ENCODE measurements at places on chromosomes 1 and 21. TPM values are rescaled to one million over a fixed set of nuclear protein-coding genes. Genes with fewer than 3 reads are reported as not detected.

The CFAP298 gene
- total RNA-seq = 22.8 TPM

DNA sequence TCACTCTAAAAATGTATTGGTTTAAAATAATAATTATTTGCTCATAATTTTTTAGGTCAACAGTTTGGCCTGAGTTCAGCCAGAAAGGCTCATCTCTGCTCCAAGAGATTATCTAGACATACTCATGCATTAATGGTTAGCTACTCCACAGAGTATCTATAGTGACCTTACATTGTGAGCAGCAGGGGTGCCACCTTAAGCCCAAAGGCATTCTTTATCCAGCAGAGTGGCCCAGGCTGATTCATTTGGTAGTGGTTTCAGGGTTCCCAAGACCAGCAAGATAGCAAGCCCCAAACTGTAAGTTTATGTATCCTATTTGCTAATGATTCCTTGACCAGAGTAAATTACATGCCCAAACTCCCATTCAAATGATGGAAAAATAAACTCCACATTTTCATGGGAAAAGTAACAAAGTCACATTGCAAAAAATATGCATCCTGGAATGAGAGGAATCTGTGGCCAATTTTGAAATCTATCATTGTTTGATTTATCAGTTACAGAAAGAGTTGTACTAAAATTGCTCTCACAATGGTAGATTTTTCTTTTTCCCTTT, 182.6 kb upstream of the KCNK2 start:
- no peak for DNase-seq

DNA sequence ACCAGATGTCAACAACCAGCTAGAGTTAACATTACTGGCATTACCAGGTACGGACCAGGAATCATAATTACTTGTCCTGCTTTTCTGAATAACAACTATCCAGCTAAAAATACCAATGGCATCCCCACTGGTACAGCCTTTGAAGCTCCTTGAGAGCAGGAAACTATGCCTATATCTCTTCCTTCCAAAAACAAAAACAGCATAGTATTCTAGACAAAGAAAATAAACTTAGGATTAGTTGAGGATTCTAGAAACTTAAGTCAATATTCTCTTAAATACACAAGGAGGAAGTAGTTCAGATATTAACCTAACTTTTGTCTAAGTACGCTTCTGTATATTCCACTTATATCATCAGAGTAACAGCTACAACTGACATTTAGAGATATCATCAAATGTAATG, 3.0 kb downstream of the FUBP1 start:
- no peak for DNase-seq

DNA sequence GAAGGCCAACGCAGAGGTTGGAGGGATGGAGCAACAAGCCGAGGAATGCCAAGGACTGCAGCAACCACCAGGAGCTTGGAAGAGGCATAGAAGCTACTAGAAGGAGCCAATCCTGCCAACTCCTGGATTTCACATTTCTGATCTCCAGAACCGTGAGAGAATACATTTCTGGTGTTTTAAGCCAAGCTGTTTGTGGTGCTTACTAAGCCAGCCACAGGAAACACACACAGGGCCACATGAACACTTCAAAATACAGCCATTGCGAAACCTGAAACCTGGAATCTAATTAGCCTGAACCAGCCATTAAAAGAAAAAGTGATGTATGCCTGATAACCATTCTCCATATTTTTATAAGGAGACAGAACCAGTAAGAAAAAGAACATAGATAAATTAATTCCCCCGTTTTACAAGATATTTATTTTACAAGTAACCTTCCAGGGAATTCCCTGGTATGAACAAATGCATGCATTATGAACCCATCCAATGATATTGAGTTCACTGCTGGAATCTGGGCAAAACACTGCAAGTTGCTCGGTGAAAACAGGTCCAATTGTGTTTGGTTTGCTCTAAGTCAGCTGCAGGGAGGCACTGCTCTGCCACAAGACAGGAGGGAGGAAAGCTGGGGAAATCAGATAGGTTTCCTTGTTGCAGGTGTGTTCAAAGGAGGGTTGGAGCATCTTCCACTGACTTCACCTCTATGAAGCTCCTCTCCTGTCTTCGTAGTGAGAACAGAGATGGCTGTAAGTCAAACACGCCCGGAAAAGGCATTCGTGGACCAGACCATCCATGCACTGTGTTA, 70.2 kb downstream of the ETS2 start:
- no peak for DNase-seq

DNA sequence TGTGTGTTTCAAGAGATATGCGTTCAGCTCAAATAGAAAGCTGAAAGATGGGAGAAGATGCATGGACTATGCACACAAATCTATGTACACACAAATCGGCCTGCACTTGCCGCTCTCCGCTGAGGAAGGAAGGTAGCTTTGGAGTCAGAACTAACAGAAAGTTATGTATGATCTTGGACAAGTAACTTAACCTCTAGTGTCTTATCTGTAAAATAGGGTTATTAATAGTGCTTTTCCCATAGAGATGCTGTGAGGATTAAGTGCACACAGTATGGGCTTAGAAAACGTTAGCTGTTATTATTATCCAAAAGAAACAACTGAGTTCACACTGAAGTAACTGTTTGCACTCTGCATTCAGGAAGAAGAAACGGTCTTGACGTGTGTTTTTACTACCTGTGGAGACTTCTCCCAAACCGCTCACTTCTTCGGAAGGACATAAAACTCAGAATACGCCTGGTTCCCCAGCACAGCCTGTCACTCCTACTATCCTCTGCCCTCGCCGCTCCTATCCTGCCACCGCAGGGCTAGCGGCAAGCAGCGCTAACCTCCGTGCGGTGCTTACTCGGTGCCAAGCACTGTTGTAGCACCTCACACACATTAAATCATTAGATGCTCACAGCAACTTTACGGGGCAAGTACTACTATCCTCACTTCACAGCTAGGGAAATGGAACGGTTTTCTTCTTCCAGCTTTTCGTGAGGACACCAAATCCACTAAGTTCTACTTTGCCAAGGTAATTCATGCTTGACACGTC, 1.3 kb downstream of the TGFBR3 start:
- no peak for DNase-seq

DNA sequence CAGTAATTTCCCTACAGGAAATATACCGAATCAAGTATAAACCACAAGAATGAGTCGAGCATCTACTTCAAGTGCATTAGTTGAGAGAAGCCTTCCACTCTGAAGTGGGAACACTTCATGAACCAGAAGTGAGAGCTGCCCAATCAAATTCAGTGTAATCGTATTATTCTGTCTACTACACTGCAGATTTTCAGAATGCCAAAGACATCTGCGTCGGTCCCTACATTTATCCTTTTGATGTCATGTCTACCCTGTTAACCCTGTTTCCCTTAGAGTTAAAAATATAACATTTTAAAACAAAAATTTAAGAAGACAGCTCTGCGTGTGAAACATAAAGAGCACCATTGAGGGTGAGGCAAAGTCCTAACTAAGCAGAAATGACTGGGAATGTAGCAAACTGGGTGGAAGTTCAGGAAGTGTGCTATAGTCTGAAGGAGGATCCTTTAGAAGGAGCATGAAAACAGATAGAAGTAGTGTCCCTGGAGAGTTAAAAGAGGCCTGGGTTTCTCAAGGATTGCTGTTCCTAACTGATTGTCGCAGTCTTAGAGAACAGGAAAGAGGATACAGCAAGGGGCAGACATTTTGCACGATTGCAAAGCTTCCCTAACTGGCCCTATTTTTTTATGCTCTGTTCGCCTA, 291.2 kb downstream of the PTPRC start:
- no peak for DNase-seq

DNA sequence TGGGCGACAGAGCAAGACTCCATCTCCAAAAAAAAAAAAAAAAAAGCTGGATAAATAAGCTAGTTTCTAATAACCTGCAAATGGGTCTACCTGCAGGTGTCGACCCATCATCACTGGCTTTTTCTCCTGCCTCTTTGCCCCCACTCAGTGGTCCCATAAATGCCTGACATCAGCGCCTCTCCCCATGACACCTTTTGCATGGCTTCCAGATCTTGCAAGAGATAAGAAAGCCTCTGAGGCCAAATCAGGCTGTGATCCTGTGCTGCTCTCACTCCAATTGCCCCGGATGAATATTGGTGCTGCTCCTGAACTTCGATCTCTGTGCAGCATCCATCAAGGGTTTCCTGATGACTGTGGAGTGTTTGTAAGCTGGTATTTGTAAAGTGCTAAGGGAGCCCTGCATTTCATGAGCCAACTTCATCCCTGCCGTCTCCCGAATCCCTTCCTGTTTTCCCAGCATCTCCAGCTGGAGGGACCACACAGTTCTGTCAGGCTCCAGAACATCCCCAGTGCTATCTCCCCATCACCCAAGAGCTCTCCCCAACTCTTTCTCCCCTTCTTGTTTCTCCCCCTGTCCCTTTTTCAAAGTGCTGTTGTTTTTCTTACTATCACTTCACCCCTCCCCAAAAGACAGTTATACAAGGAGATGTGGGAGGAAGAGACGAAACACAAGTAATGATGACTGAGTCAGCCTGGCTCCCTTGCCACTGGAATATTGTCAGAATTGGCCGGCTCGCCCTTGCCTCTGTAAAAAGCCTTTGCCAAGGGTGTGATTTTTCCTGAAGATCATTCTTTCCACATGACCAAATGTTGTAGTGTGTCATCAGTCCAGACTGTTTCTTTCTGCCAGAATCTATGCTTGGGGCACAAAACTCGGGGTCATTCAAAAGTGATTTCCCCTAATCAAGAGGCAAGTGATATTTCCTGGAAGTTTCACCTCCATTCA, 2.8 kb upstream of the EFHD2 start:
- DNase-seq = no peak

DNA sequence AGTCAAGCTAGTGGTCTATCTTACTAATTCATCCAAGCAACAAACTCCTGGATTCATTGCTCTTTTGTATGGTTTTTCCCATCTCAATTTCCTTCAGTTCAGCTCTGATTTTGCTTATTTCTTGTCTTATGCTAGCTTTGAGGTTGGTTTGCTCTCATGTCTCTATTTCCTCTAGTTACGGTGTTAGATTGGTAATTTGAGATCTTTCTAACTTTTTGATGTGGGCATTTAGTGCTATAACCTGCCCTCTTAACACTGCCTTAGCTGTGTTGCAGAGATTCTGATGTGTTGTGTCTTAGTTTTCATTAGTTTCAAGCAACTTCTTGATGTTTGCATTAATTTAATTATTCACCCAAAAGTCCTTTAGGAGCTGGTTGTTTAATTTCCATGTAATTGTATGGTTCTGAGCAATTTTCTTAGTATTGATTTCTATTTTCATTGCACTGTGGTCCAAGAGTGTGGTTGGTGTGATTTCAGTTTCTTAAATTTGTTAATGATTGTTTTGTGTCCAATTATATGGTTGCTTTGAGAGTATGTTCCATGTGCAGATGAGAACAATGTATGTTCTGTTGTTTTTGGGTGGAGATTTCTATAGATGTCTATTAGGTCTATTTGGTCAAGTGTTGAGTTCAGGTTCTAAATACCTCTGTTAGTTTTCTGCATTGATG, 154.6 kb downstream of the PLPPR5 start:
- DNase-seq = no peak

DNA sequence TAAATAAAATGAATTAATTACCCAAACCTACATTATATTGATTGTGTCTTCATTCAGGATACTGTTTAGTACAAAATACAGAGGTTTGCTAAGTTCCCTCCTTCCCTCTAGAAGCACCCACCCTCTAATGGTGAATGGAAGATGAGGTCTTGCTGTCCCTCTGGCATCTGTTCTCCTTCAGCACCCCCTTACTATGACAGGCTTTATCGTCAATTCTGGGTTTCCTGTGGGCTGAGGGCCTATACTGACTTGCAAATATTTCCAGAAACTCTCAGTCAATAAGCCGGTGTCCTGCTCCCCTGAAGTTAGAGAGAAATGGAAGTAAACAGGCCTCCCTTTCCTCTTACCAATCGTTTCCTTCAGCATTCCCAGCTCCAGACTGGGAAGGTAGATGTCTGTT, 13.2 kb downstream of the LAX1 start:
- DNase-seq = no peak

GRCh38 chr1:167687919-167688519, 33.8 kb upstream of the MPZL1 start:
- DNase-seq = peak; percentile 94

- peak; percentile 92 for DNase-seq
Measured at GRCh38 chr1:205227584-205228013, at the start of gene TMCC2. TMCC2 (plus strand) TSS chr1:205227946; CDS start chr1:205228565, 619 bp downstream.
